HEK293T (cell line): ENCODE measurements at places on chromosomes 1 and 21.

DNA sequence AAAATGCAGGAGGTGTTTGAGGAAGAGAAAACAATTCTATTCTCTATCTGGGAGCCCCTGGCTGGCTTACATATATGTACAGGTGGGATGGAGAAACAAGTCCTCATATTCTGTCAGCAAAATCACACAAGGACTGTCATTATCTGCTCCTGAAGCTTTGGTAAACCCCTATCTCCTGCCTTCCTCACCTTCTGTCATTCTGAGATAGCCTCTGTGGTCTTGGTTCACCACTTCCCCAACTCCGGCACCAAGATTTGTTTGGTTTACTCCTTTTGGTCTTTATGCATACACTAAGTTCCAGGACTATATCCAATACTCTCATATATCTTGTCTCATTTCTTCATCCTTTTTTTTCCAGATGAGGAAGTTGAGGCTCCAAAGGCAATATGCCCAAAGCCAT is 551.1 kb downstream of the PLPP3 start:
- DNase-seq = no peak

DNA sequence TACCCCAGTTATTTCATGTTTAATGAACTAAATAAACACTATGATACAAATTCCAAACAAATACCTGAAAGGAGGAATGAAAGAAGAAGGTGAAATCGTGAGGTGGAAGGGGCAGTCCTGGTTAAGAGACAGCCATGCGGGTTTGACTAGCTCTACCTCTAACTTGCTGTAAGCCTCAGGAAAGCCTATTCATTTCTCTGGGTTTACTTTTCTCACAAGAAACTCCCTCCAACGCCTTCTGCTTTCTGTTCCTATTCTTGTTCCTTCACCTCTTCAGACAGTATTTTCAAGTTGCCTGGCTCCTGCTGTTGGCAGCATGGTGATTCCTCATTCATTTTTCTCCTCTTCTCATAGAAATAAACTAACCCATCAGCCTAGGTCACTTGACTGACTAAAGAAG is 92.4 kb downstream of the NTPCR start:
- DNase-seq = no peak

DNA sequence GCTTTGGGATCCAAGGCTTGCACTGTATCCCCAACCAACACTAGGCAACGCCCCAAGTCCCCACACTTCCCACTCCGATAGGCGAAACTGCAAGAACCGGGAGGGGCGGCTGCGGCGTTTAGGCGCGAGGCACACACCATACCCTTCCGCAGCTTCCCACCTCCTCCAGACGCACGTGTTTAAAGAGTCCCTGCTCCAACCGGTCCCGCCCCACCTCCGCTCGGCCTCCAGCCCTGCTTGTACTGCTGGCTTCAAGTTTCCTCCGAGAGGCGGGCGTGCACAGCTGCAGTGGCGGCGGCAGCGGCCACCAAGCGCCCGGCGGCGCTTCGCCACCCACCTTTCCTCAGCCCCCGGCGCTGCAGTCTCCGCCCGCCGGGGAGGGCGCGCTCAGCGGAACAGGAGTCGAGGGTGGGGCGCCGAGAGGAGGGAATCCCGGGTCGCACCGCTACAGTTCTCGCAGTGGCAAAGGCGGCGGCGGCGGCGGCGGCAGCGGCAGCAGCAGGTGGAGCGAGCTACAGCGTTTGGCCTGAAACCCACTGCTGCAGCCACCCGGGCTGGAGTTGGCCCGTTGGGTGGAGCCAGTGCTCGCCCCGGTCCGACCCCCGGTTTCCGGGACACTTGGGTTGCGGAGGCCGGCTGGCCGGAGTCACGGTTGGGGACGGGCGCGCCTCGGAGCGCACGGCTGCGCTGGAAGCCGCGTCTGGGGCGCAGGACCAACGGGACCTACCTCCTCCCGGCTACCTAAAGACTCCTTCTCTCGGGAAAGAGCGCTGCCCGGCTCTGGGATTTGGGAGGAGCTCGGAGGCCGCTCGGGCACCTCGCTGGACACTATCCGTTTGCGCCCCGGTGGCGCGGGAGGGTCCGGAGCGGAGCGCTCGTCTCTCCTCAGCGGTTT is at the start of gene CNIH3:
CNIH3 (plus strand) TSS at position 457 of the 895 bp plus-strand sequence. CDS start 858 bp downstream, outside the sequence.
- peak; percentile 85 for DNase-seq

DNA sequence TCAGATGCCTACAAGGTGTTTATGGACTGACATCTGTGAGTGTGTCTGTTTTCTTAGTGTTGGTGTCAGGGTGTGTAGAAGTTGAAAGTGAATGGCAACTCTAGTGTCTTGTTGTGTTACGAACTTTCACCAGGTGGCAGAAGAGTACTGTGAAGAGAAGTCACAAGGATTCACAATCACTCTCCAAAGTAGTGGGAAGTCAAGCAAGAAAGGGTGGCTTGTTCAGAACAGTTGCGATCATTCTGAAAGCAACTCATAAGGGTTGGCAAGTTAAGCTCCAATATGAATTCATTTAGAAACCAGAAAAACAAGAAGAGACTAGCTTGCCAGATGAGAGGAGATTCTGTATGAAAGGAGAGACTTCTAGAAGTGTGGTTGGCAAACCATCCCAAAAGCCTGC is 86.1 kb downstream of the FASLG start:
- peak; percentile 52 for DNase-seq
